ENCODE measurements at places on chromosomes 7 and 10. TPM values are rescaled to one million over a fixed set of nuclear protein-coding genes. Genes with fewer than 3 reads are reported as not detected.

Gene EIF3A
- 187 TPM for total RNA-seq

Gene RBM20
- 0.08 TPM for total RNA-seq

Gene ACHE
- total RNA-seq = 0.16 TPM

Gene OR2A5
- total RNA-seq = not detected

Gene RPP30
- total RNA-seq = 61.4 TPM

Gene KCNH2
- not detected for total RNA-seq

Gene TRPV6
- total RNA-seq = not detected
